ENCODE measurements at places on chromosomes 13 and 19.

DNA sequence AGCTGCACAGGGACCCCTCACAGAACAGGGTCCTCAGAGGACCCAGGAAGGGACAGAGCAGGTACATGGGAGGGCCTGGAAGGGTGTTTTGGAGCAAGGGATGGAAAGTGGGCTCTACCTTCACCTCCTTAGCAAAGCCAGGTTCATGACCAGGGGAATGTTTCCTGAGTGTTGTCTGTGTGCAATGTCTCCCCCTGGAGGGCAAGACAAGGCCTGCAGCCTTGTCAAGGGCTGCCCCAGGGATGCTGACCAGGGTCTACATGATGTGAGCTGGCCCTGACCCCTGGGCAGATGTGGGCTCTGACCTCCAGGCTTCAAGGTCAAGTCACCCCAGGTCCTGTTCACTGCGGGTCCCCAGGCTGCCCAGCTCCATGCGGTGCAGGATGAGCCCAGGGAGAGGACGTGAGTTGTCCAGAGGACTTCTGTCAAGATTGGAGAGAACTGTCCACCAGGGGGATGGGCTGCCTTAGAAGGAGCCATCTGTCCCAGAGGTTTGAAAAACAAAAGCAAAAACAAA is 1.0 kb upstream of the CEACAM1 start:
- DNase-seq: peak; percentile 82

GRCh38 chr13:67369895-67370660 is 139.9 kb upstream of the PCDH9 start:
- no peak for DNase-seq

DNA sequence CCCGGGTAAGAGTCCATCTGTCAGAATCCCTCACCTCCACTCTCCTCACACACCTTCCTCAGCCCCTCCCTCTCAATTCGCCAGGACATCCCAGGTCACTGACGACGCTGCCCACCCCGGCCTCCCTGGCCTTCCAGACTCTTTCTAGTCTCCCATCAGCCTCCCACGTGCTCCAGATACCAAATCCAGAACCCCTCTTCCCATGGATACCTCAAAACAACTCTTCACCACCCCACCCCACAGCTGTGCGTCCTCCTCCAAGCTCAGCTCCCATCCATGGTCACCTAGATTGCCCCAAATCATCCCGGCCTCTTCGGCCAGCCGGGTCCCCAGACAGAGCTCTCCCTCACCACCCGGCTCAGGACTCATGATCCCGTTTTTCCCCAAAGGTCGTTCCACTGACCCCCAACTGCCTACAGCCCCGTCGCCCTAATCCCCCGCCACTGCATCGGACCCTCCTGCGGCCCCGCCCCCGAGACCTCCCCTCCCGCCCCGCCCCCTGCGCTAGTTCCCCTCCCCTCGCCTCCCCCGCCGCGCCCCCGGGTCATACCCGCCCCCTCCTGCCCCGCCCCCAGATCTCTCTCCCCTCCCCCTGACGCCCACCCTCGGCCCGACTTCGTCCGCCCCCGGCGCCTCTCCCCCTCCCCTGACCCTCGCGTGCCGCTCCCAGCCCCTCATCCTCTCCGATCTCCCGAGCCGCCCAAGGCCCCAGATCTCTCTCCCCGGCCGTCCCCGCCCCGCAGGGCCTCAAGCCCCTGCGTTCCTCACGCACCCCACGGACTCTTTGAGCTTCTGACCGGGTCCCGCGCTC is 546 bp downstream of the UBXN6 start:
- DNase-seq: no peak

GRCh38 chr13:95507991-95508390 is 44.5 kb upstream of the CLDN10 start:
- no peak for DNase-seq

DNA sequence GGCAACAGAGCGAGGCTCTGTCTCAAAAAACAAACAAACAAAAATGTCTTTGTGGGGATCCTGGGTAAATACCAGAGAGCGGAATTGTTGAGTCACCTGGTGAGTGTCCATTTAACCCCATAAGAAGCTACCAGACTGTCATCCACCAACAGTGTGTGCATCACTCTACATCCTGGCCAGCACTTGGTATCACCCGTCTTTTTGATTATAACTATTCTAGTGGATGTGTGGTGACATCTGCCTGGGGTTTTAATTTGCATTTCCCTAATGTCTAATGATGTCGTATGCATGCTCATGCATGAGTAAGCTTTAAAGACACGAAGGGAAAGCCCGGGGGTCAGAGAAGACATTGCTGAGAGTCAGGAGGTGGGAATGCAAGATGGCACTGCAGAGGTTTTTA is 126.7 kb upstream of the MRI1 start:
- no peak for DNase-seq

DNA sequence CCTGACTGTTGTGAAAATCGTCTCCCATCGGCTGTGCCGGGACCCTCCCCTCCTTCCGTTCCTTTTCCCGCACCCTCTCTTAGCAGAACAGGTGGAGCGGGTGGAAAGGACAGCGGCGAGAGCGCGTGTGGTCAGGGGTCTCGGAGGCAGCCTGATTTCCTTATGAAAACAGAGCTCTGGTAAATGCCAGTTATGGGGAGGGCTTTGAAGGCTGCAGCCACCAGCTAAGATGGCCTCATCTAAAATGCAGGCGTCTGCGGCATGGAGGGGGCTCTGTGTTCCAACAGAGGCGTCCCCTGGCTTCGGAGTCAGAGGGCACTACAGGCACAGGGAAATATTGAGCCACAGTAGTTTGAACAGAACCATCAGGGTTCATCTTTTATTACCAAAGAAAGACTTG is 93.8 kb upstream of the SOX1 start:
- DNase-seq: no peak

- no peak for DNase-seq
These were observed 42.5 kb downstream of the ABCC4 start for GRCh38 chr13:95258619-95259194.
